ENCODE measurements at places on chromosomes 4 and X.

DNA sequence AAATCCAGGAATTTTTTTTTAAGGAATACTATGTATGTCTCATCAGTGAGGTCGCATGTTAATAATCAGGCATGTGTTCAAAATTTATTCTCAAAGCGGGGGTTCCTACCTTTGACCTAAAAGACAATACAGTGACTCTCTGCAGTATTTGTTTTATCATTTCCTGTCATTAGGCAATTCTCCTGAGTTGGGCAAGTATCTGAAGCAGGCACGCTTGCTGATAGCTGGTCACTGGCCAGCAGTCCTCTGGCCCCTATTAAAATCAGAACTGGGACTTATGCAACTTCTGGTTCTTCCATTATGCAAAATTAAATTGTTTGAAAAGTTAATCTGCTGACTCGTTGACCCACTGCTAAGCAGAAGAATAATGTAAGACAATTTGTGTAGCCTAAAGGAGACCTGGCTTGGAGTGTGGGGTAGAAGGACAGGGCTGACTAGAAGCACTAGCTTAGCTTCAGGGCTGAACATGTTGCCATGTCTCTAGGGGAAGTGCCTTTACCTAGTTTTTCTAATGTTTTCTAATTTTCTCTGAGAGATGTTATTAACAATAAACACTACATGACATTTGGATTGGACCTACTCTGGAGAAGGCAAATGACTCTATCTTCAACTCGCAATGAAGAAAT, 36.0 kb upstream of the GABRA2 start:
- DNase-seq: no peak

GRCh38 chrX:155027509-155028066, 944 bp downstream of the FUNDC2 start:
- DNase-seq: no peak

- DNase-seq: no peak
These were observed 1.8 kb downstream of the PNMA5 start for GRCh38 chrX:152992115-152992514.

DNA sequence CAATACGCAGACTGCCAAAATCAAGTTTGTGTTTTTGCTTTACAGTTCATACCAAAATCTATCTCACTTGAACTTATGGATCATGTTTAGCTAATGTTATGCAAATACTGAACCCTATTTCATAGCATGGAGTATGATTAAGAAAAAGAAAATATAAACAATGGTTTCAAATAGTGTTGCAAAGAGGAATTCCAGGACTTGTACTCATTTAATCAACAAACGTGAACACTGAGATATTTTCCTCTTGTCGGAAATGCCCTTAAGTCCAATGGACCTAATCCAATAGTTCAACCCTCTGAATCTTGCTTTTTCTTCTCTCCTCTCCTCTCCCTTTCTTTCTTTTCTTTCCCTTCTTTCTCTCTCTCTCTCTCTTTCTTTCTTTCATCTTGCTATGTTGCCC, 30.8 kb downstream of the RASL11B start:
- no peak for DNase-seq

- no peak for DNase-seq
These were observed 22.7 kb upstream of the OGT start for GRCh38 chrX:71510161-71510560.

GRCh38 chrX:72620550-72621145, 48.0 kb upstream of the HDAC8 start:
- peak; percentile 0 for DNase-seq

DNA sequence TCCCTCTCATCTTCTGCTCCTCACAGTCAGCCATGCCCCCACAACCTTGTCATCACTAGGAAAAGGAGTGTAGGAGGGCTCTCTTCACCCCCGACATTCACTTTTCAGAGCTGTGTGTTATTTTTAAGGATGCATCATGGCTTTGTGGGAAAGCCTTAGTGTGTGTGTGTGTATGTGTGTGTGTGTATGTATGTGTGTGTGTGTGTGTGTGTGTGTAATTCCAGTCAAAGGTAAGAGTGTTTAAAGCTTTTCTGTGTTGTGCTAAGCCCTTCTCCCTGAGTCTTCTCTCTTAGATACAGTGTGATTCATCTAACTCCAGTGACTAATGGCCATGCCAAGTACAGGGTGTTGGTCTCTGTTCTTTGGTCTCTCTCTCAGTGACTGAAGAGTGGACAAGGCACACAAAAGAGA, 76.6 kb downstream of the CHIC2 start:
- DNase-seq: no peak

- DNase-seq: no peak
These were observed 10.3 kb downstream of the SRPX2 start for GRCh38 chrX:100654261-100654660.

DNA sequence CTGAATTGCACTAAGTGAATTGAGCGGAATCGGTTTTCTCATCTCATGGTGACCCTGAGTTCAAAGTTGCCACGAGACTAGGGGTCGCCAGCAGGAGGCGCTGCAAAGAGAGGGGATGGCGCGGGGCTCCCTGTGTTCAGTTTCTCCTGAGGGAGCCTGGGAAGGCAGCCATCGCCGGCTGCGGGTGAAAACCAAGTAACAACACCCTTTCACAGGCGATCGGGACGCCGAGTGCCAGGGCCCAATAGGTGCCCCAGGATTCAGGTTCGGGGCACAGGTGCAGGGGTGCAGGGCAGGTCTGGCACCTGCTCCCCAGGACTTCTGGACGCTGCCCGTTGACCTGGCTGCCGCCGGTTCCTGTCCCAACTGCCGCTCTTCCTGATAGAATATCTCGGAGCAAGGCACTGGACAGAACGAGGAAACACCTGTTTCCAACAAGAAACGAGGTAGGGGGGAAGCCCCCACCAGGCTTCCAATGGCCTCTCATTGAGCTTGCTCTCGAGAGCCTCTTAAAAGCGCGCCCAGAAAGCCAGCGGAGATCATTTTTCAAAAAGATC, 1.1 kb upstream of the FGF16 start:
- DNase-seq: no peak

DNA sequence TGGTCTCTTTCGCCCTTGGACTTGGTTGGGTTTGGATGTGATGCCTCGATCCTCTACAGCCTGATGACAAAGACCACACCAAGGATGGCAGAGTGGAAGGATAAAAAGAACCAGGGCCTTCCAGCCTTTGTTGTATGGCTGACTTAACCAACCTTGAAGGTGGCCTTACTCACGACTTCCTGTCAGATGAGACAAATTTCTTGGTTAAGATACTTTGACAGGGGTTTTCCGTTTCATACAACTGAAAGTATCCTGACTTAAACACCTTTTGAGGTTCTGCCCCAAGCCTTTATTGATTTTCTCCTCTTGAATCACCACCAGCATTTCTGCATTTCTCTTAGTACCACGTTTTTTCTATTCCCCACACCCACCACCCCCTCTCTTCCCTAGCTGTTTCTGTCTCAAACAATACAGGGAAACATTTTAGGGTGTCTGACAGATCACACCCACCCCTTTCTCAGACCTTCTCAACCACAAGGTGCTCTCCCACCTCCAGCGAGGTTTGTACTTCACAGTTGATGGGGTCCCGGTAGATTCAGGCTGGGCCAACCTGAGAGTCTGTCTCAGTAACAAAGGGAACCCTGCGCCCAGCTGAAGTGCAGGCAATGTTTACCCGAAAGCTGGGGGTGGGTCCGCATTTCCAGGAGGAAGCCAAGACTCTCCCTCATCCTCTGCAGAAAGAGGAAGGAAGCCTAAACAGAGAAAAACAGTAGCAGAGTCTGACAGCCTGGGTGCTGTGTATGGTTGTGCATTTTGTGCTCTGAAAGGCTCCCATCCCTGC, 5.0 kb upstream of the TSPAN5 start:
- peak; percentile 54 for DNase-seq

DNA sequence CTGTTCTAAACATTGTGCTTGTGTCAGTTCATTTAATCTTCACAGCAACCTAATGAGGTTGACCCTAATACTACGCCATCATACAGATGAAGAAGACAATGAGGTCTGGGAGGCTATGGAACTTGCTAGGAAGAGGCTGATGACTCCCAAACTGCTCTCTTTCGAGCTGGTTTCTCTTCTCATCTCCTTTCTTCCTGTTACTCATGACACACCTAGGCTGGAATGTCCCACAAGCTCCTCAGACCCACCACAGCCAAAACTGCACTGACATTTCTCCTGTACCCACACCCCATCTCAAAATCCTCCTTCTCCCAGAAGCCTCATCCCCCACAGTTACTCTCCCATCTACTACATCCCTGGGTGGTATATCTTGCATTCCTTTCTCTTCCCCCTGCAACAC, 27.4 kb upstream of the PJA1 start:
- DNase-seq: no peak

- DNase-seq: no peak
These were observed 169.5 kb upstream of the SMARCAD1 start for GRCh38 chr4:94038195-94038594.

- DNase-seq: no peak
These were observed 789.5 kb downstream of the TECRL start for GRCh38 chr4:63619771-63620170.

- DNase-seq: no peak
These were observed 39.5 kb downstream of the SPARCL1 start for GRCh38 chr4:87489678-87490077.

DNA sequence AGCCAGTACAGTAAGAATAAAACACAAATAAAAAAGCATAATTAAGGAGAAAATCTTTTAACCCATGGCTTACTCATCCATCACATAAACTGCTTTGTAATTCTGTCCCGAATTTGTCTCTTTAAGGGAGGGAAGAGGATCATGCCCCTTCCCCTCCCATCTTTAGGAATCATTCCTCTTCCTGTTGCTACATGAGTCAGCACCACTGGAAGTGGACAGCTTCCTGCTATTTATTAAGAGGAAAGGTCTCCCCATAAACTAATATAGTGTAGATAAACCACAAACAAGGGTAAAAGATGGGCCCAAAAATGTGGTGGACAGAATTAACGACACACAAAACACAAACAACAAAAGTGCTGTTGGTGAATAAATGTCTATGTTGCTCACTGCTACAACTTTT, 75.8 kb downstream of the PPP3CA start:
- no peak for DNase-seq

GRCh38 chr4:1961563-1961962, 47.2 kb downstream of the NELFA start:
- no peak for DNase-seq

DNA sequence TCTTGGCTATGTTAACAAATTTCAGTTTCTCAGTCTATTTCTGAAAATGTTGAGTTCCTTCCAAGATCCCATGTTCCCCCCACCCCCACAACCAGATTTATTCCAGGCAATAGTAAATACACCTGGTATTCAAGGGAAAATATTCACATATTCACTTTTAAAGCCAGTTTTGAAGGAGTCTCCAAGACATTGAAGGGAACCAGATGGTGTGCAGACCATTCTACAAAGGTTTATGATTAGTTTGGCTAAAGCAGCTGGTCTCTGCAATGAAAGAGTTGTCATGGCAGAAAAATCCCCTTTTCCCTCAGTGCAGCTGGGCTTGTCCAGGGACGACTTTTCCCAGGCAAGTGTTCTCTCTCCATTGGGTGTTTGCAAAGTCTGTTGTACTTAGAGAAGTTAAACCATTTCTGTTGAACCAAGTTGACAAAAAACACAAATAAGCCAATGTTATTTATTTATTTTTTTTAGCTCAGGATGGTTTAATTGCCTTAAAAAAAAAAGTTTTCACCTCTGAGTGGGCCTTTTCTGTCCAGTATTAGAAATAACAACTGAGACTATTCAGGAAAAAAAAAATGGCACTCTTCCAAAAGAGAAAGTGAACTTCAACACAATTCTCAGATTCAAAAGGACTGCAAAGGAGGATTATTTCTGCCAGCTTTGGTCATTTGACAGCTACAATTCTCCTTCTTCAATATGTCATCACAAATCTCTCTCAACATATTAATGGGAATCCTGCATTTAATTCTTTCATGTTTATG, 410.6 kb downstream of the IL1RAPL1 start:
- no peak for DNase-seq

DNA sequence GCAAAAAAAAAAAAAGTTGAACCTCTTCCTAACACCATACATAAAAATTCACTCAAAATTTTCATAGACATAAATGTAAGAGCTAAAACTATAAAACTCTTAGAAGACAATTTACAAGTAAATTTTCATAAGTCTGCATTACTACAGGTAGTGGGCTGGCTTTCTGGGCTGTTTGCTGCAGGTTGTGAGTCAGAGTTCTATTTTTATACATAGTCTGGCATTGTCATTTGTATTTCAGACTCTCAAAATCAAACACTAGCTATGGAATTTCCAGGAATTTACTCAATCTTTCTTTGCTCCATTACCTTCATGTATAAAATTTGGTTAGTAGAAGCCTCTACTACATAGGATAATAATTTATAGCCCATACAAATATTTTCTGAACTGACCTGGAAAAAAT, 227.2 kb downstream of the COX18 start:
- DNase-seq: no peak
